SJSA1 (cell line): ENCODE measurements at places on chromosomes 12 and 14. TPM values are rescaled to one million over a fixed set of nuclear protein-coding genes. Genes with fewer than 3 reads are reported as not detected.

Gene CACNA2D4
- total RNA-seq: not detected in 2 replicates

DNA sequence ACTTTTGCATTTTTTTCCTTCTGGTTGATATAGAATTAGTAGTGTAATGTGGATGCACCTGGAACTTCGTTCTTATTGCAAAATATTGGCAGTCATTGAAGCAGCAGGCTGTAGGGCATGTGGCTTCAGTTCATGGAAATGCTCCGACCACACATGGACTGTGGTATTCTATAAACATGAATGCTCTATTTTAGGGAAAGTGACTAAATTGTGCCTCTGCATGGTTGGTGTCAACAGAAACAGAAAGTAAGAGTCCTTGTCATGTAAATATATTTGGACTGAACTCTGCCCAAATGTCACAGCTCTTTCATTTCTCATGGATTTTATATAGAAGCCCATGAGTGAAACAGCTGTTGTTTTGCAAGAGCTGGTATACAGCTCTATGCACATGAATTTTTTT is 917.0 kb downstream of the LRFN5 start:
- no peak overlapping the region for H3K27ac ChIP-seq
- H3K4me1 ChIP-seq: no peaks in the 10 kb centered on the region
- DNase-seq: no peak
- no peaks in the 10 kb centered on the region for H3K27me3 ChIP-seq
- no peaks in the 10 kb centered on the region for H3K36me3 ChIP-seq

Gene KITLG
- 3.1 and 4.1 TPM in 2 replicates for total RNA-seq

- H3K4me1 ChIP-seq: no peaks in the 10 kb centered on the region
- no peak overlapping the region for H3K27ac ChIP-seq
- no peak for DNase-seq
- no peaks in the 10 kb centered on the region for H3K27me3 ChIP-seq
Measured at GRCh38 chr14:81276073-81277069, 55.6 kb upstream of the GTF2A1 start.

Gene RFLNA
- total RNA-seq: not detected in 2 replicates

Gene BCL2L14
- not detected in 2 replicates for total RNA-seq

Gene TMTC2
- total RNA-seq: 0.13 and 0.19 TPM in 2 replicates

Gene MYF5
- not detected in 2 replicates for total RNA-seq

DNA sequence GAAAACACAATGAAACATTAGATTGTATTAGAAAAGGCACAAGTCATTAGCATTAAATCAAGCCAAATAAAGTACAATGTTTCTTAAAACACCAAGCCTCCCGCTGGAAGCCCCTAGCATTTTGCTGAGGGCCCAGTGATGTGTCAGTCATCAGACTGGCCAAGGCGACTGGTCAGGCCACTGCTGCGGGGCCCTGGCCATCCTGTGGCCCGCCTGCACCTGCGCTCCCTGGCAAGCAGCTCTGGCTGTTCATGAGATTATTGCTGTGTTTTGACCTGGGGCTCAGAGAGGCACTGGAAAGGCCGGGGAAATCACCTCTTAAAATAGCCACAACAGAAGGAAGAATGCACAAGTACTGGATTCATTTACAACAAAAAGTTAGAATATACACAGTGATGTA is 24.2 kb upstream of the AMN start:
- H3K4me1 ChIP-seq: peaks cover 8% of the 10 kb centered on the region
- no peak for DNase-seq

DNA sequence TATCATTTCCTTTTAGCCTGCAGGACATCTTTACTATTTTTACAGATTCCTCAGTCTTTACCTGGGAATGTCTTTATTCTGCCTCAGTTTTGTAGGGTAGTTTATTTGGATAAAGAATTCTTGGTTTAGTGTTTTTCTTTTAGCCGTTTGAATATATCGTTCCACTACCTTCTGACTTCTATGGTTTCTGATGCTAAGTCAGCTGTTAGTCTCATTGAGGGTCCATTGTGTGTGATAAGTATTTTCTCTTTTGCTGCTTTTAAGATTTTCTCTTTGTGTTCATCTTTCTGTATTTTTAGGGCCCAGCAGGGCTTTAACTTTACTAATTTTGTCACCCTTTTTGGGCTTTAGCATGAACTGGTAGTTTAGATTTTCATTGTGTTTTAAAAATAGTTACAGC is 113.5 kb downstream of the MNAT1 start:
- no peaks in the 10 kb centered on the region for H3K4me1 ChIP-seq
- H3K27me3 ChIP-seq: no peaks in the 10 kb centered on the region
- no peak for DNase-seq
- H3K27ac ChIP-seq: no peak overlapping the region
- H3K4me3 ChIP-seq: no peak overlapping the region
- no peaks in the 10 kb centered on the region; the same call in 1 of the 2 replicates for H3K36me3 ChIP-seq

Gene MDM2
- total RNA-seq: 2,133 and 2,408 TPM in 2 replicates

Gene IAPP
- not detected in 2 replicates for total RNA-seq

DNA sequence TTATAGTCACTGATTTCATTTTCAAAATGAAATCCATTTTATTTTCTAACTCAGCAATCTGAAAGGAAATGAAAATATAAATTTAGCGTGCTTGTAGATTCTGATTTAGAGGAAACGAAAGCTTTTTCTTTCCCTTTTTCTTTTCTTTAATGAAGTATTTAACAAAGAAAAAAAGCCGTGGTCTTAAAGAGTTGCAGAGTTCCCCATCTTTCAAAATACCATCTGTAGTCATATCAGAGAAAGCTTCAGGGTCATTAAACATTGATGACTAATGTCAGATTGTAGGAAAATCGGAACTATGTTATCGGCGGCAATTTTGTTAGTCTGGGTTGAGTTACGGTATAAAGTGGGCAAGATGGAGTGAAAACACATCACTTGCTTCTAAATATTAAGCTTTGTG is 32.3 kb downstream of the DRAM1 start:
- H3K4me3 ChIP-seq: no peak overlapping the region
- H3K36me3 ChIP-seq: peaks cover 4% of the 10 kb centered on the region; the same call in 1 of the 2 replicates
- no peak overlapping the region for H3K27ac ChIP-seq
- no peaks in the 10 kb centered on the region for H3K27me3 ChIP-seq

- H3K27me3 ChIP-seq: no peaks in the 10 kb centered on the region
- no peak overlapping the region for H3K27ac ChIP-seq
- peaks cover 6% of the 10 kb centered on the region for H3K4me1 ChIP-seq
- no peak overlapping the region for H3K4me3 ChIP-seq
- no peaks in the 10 kb centered on the region for H3K36me3 ChIP-seq
Measured at GRCh38 chr14:94867946-94868771, 98.2 kb upstream of the GSC start.

DNA sequence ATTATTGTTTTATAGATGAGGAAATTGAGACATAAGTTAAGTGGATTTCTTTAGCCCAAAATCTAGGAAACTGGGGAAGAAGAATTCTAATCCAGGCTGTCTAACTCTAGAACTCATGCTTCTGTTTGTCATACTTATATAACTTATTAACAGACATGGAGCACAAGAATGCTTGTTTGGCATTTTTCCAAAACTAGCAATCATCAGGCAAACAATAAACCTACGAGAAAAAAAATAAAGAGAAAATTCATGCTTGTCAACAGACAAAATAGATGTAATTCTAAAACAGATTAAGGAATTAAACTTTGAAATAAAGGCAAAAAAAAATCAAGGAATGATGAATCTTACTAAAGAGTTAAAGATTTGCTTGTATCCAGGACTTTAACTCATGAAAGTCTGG is 103.1 kb downstream of the METTL25 start:
- no peaks in the 10 kb centered on the region for H3K36me3 ChIP-seq
- H3K4me3 ChIP-seq: no peak overlapping the region
- no peak for DNase-seq
- H3K27ac ChIP-seq: no peak overlapping the region

DNA sequence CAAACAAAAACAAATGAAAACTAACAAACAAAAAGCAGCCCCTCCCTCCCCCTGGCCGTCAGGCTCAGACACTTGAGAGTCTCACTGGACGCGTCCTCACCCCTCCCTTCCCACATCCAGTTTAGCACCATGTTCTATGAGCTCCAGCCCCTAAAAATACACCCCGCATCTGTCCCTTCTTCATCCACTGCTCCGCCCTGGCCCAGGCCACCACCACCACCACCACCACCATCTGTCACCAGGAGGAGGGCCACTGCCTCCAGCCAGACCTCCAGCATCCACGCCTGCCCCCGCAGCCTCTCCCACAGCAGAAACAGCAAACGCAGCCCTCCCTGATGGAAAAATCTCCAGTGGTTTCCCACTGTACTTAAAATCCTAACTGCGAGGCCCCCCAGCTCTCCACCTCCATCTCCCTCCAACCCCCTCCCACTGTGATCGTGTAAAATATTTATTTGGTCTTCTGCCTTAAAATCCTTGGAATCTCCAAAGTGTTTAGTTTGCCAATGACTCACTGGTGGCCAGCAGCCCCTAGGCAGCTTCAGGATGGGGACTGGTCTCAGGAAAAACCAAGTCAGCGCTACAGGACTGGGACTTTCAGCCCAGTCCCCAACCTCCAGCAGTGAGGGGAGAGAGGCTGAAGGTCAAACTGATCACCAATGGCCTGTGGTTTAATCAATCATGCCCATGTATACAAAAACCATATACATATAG is 95.1 kb downstream of the SCARB1 start:
- peak overlapping the region; percentile 0; the same call in 1 of the 2 replicates for H3K4me3 ChIP-seq
- DNase-seq: peak; percentile 95
- H3K4me1 ChIP-seq: peaks cover 76% of the 10 kb centered on the region
- peak overlapping the region; percentile 75 for H3K27ac ChIP-seq
- H3K36me3 ChIP-seq: peaks cover 4% of the 10 kb centered on the region; the same call in 1 of the 2 replicates

Gene CCDC175
- total RNA-seq: not detected in 2 replicates
